ENCODE measurements at places on chromosomes 13 and 19. TPM values are rescaled to one million over a fixed set of nuclear protein-coding genes. Genes with fewer than 3 reads are reported as not detected.

DNA sequence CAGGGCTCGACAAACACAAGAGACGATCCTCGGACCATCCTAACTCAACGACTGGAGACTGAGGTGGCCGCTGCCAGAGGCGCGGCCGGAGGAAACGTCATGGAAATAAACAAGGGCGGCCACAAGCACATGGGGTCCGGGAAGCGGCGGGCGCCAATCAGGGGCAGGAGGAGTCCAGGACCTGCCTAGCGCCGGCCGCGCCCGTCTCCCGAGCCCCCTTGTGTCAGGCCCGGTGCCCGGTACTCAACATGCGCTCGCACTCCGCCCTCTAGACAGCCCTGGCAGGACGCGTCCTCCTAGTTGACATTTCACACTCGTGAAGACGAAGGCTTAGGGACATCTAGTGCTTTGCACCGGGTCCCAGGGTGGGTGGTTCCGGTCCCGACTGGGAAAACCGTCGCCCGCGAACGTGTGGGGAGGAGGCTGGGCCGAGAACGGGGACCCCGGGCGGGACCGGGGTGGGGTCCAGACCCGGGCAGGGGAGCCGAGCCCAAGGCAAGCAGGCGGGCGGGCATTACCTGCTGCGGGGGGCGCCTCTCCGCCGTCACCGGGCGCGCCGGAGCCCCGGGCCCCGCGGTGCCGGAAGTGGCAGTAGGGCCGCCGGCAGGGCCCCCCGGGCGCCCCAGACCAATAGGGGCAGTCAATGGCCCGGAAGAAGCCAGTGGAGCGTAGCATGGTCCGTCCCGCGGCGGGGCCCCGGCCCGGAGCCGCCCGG is 442 bp downstream of the REXO1 start:
- ATAC-seq = peak; percentile 13

The MAG gene
- not detected for total RNA-seq

GRCh38 chr19:14673088-14673487 is 1.6 kb downstream of the ADGRE3 start:
- no peak for ATAC-seq

DNA sequence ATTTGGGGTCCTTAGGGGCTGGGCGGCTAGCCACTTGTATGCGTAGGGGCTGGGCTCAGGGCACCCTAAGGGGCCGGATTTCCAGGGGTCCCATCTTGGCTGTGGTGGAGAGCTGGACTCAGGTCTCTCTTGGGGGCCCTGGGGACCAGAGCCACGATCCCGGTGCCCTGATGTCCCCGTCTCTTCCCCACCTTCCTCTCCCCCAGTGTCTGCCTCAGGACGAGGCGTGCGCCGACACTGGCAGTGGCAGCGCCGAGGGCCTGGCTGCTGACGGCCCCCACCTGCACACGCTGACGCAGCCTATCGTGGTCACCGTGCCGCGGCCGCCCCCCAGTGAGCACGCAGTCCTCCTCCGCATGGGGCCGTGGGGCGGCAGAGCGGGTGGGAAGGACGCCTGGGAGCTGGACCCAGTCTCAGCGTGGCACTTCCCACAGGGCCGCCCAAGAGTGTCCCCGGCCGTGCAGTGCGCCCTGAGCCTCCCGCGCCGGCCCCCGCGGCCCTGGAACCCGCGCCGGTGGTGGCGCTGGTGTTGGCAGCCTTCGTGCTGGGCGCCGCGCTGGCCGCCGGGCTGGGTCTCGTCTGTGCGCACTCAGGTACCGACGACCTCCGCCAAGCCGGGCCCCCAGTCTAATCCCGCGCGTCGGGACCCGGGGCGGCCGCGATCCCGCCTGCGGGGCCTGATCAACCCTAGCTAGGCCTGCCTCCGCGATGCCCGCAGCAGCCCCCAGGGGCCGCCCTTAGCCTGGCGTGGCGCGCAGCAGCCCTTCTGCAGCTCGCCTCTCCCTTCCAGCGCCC is 2.7 kb upstream of the SNAPC2 start:
- ATAC-seq = no peak

GRCh38 chr13:74920920-74921319 is 561.0 kb downstream of the TBC1D4 start:
- no peak for ATAC-seq

DNA sequence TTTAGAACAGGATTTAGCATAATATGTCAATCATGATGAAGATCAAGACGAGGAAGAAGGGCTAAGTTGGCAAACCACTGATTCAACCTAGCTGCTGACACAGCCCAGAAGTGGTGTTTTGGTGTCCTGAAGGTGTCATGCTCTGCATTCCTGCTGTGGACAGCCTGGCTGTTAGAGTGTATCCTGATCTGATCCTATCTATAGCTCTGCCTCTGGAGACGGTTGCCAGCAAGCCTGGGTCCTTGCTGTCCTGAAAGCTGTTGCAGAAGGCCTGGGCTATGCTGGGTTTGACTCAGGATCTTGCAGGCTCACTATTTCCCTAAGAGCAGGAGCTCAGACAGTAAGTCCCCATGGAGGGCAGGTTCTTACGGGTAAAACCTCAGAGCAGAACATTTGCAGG is 416.4 kb downstream of the TSHZ3 start:
- no peak for ATAC-seq

- ATAC-seq = no peak
Measured at GRCh38 chr13:29733147-29733611, 117.2 kb downstream of the UBL3 start.

DNA sequence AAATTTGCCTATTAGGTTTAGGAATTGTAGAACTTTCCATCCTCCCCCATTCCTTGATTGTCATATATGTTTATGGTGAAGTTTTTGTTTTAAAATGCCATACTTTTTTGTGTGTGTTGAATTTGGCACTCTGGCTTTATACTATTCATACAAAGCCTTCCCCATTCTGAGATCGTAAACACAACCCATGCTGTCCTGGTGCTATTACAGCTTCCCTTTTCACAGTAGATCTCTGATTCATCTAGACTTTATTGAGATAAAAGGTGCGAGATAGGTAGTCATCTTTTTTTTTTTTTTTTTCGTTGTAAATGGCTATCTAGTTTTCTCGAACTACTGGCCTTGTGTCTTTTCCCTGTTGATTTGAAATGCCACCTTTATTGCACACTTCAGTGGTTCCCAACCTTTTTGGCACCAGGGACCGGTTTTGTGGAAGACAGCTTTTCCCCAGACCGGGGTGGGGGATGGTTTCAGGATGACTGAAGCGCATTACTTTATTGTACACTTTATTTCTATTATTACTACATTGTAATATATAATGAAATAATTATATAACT is 94.6 kb downstream of the LRCH1 start:
- no peak for ATAC-seq

The MTMR6 gene
- 27.6 TPM for total RNA-seq

- ATAC-seq = no peak
Measured at GRCh38 chr19:40084948-40085347, 5.8 kb downstream of the ZNF780A start.

GRCh38 chr19:46573679-46574498 is 27.2 kb upstream of the CALM3 start:
- no peak for ATAC-seq

DNA sequence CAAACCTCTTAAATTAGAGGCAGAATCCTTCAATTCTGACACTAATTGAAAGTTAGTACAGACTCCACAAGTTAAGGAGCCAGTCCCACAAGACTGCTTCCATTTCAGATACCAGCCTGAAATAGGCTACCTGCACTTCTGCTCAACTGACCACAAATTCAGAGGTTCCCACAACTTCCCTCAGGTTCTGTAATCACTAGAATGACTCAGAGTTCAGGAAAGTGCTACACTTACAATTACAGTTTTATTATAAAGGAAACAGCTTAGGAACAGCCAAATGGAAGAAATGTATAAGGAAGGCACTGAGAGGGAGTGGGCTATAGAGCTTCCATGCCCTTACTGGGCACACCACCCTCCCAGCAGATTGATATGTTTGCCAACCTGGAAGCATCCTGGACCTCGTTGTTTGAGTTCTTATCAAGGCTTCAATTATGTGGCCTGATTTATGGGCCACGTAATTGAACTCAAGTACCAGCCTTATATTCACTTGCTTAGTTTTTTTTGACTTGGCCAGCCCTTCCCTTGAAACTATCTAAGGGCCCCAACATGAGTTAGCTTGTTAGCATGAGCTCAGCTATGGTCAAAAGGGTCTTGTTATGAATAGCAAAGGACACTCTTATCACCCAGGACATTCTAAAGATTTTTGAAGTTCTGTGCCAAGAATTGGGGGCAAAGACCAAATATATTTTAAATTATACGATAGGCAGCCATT is 25.9 kb downstream of the NBEA start:
- no peak for ATAC-seq

GRCh38 chr19:41324231-41324702 is 14.3 kb downstream of the CCDC97 start:
- no peak for ATAC-seq

Measured in gastroesophageal sphincter (tissue), 4 donors.